Fibroblast of villous mesenchyme (primary cell): ENCODE measurements at places on chromosomes 6 and 20.

DNA sequence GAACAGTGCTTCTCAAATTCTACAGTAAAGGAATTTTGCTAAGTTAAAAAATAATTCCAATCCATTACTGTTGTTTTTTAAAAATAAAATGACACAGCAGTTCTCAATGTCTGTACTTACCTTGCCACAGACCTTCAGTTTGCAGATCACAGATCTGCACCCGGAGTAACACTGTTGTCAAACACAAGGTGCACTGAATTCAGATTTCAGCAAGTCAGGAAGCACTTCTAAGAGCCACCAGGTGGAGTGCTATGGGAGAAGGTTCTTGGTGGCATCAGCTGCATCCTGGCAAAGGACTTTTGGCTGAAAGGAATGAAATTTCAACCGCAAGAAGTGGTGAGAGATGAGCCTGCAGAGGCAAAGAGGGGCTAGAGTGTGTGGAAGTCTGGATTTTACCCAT lies 17.4 kb downstream of the RSPH4A start:
- DNase-seq = no peak

GRCh38 chr20:4091490-4092479 lies 76.4 kb upstream of the RNF24 start:
- DNase-seq = peak; percentile 54

- DNase-seq = peak; percentile 88
Observed at GRCh38 chr6:106084106-106084988, 1.8 kb upstream of the PRDM1 start.

GRCh38 chr6:28117386-28118050 lies 6.9 kb upstream of the ZSCAN16 start:
- DNase-seq = no peak

GRCh38 chr6:16722630-16723029 lies 38.6 kb downstream of the ATXN1 start:
- no peak for DNase-seq

- no peak for DNase-seq
Observed at GRCh38 chr6:160217863-160218262, 40.8 kb downstream of the SLC22A2 start.

DNA sequence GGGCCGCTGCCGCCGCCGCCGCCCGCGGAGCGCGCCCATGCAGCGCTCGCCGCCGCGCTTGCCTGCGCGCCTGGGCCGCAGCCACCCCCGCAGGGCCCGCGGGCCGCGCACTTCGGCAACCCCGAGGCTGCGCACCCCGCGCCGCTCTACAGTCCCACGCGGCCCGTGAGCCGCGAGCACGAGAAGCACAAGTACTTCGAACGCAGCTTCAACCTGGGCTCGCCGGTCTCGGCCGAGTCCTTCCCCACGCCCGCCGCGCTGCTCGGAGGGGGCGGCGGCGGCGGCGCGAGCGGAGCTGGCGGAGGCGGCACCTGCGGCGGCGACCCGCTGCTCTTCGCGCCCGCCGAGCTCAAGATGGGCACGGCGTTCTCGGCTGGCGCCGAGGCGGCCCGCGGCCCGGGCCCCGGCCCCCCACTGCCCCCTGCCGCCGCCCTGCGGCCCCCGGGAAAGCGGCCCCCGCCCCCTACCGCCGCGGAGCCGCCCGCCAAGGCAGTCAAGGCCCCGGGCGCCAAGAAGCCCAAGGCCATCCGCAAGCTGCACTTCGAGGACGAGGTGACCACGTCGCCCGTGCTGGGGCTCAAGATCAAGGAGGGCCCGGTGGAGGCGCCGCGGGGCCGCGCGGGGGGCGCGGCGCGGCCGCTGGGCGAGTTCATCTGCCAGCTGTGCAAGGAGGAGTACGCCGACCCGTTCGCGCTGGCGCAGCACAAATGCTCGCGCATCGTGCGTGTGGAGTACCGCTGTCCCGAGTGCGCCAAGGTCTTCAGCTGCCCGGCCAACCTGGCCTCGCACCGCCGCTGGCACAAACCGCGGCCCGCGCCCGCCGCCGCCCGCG lies 730 bp downstream of the INSM1 start:
- DNase-seq = no peak

GRCh38 chr6:168994956-168995355 lies 258.7 kb downstream of the THBS2 start:
- no peak for DNase-seq

DNA sequence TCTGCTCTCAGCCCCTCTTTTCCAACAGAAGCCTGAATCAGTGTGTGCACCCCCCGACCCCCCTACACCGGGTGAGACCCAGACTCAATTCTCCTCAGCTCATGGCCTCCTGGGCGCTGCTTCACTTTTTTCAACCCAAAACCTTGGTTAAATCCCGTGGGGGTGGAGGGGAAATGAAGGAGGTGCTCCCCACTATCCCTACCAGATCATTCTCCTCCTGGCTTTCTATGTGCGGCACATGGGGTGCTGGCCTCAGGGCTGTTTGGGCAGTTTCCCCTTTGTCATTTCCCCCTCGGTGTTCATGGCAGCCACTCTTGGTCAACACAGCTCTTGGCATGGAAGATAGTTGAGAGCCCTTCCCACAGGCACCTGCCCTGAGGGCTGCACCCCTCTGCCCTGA lies 4.6 kb downstream of the CST4 start:
- no peak for DNase-seq

DNA sequence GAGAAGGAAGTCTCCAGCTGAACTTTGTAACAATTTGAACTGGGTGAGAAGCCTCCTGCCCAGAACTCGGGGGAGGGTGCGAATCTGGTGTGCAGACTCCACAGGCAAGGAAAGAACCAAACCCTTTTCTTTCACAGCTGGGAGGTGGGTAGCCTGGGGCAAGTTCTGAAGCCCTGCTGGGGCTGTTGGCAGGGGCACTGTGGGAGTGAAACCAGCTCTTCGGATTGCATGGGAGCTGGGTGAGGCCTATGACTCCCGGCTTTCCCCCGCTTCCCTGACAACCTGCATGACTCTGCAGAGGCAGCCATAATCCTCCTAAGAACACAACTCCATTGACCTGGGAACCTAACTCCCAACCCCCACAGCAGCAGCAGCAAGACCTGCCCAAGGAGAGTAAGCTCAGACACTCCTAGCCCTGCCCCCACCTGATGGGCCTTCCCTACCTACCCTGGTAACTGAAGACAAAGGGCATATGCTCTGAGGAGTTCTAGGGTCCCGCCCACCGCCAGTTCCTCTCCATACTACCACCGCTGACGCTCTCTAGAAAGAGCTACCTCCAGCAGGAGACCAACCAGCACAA lies 37.5 kb downstream of the SOD2 start:
- DNase-seq = no peak

DNA sequence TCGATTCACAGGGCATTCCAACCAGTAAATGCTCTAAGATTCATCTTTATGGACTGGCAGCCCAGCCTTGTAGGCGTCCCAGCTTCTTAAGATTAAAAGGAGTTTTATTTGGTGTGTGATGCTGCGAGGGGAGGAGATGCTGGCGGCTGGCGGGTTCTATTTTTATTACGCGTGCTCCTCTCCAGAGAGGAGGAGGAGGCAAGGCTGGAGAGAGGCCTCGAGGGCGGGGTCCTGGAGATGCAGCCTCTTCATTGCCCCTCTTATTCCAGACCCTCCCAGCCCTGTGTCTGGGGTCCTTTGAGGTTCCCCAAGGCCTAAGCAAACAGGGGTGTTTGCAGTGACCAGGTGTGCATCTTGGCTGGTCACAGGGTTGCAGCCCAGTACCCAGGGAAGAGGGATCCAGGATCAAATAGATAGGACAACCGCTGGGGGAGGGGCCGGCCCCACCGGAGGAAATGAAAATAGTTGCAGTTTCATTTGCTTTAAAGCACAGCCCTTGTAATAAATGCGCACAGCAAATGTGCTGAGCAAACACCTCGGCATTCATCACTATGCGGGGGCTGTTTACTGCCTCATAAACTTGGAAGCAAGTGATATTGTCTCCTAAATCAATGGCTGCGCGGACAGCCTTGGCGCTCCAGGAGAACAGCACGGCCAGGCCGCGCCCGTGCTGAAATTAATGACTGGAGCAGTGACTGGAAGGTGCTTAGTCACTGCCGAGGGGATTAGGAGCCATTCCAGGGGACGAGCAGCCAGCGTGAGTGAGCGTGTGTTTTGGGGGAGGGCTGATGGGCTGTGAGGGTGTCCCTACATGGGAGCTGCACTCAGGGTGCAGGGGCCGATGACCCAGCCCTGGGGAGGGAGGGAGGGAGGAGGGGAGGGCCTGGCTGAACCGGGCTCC lies 83.0 kb downstream of the TMEM242 start:
- peak; percentile 58 for DNase-seq

DNA sequence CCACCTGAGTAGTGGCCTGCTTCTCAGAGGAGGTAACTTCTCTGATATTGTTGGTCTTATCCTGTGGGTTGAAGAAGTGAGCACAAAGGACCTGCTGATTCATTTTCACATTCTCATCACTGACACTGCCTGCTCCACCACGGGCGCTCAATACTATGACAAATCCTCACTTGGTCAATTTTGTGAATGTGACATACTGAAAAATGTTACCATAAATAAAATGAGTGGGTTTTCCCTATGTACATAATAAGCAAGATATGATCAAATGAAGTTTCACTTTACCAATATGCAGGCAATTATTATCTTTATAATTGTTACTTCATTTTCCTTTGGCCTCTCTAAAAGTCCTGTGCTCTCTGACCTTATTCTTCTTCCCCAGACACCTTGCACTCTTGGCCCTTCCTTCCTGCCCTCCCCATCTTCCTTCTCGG lies 71.5 kb upstream of the RIPOR2 start:
- no peak for DNase-seq

DNA sequence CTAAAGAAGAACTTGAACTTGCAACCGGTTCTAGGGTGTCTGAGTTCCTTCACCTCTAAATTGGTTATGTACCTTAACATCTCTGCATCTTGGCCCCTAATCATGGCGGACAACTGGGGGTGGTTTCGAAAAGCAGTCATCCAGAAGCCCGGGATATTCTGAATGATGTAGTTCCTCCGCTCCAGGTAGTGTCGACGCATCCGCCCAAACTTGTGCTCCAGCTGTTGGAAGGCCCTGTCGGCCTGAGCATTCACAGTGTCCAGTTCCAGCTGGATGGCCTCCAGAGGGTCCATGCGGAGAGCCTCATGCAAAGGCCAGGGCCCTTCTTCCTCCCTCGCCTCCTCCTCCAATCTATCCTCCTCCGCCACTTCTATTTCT lies 887 bp downstream of the TSPYL1 start:
- DNase-seq = no peak

- DNase-seq = no peak
Observed at GRCh38 chr6:16412171-16412570, 173.8 kb downstream of the GMPR start.

GRCh38 chr6:15157479-15157878 lies 88.4 kb upstream of the JARID2 start:
- DNase-seq = no peak

DNA sequence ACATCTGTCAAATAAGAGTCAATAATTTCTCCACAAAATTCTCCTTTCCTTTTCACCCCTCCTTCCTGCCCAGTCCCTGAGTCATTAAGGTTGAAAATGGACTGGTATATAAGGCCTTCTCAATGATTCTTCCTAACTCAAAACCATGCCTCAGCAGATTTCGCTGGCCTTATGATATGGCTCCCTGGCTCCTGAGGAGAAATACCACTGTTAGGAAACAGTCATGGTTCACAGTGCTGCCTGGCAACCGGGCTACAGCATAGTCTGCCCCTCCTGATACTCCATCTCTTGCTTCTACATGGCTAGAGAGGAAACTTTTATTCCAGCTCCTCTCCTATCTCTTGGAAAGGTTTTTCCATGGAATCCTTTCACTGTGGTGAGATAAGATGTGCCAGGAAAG lies 4.7 kb downstream of the UBE2J1 start:
- peak; percentile 50 for DNase-seq

- DNase-seq = no peak
Observed at GRCh38 chr20:52500157-52500556, 308.6 kb upstream of the ZFP64 start.

DNA sequence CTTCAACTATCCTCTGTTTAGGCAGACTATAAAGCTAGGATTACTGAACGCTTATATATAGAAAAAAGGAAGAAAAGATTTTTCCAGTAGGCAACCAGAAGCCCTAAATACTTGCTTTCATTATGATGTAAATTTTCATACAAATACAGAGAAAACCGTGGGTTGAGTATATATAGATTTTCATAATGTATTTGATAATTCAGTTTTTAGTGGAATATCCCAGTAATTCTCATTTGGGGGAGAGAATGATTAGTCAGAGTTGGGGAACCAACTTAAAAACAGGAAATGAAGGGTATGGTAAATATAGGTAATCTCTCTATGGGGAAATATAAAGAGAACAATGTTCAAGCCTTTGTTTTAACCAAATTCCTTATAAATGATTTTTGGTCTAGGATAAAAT lies 154.0 kb upstream of the CITED2 start:
- no peak for DNase-seq

DNA sequence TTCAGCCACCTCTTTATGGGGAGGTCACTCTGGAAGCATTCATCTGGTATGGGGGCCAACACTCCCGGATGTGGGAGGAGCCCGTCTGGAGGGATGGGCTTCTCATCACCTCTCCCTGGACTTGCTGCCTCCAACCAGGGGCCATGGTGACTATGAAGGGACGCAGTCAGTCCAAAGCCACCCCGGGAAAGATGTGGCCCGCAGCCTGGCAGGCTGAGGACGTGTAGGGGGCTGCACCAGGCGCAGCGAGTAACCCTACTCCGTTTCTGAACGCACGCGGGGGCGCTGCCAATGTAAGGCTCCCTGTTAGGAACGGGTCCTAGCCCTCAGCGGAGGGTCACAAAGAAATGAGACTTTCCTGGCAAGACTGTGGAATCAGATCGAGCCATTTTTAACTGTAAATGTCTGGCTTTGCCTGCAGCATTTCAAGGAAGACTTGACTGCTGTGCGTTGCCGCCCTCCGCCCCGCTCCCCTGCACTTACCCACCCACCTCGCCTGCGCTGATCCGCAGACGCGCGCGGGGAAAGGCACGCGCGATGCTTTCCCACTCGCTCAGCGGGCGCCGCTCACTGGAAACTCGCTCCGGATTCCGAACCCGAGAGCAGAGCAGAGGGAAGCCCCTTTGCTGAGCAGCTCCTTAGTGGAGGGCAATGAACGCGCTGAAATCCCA lies 55.1 kb downstream of the IL20RA start:
- no peak for DNase-seq

DNA sequence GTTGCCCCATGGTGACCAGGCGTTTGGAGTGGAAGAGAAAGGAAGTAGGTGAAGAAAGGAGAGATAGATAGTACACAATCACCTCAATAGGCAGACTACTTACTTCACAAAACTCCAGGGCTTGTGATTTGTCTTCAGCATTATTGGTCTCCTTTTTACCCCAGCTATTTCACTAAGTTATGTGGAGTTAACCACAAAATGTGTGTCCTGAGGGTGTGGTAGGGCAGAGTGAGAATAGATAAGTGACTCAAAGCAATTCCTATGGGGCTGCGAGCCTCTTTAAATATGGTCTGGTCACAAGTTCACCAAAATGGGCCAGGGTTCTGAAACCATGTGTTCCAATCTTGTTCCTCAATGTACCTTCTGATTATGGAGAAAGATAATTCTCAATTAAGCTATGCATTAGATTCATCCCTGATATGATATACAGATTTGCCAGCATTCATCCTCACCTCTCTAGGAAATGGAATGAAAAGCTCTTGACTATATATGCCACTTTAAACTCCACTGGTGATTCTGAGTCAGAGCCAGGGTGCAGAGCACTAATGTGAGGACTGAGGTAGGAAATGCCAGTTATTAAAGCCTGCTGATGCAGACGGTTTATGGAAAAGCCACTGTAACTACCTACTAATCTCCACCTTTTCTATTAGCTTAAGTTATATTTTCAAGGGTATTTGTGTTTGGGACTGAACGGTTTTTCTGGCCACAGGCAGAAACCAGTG lies 310.6 kb upstream of the MANEA start:
- no peak for DNase-seq

GRCh38 chr20:43691928-43692524 lies 25.1 kb downstream of the MYBL2 start:
- DNase-seq = peak; percentile 55
